ENCODE measurements at places on chromosomes 11 and 22.
A peak's percentile ranks its signal among the peaks of the same experiment; 100 is the strongest.

DNA sequence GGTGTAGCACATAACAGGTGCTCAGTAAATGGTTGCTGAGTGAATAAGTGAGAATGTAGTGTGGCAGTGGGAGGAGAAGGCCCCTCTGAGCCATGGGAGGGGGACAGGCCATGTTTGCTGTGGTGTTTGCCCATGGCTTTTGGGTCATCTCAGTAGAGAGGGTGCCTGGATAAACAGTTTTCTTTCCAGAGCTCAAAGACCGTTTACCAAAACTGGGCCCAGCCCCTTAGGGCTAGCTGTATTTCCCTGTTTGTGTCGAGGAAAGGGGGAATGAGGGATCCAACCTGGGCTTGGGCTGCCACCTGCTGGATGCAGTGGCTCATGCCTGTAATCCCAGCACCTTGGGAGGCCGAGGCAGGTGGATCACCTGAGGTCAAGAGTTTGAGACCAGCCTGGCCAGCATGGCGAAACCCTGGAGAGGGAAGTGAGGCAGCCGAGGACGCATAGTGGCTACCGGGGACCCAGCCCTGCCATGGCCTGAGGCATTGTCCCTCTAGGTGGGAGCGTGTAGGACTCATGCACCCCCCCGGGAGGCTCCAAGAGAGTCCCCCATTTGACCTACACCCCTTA, 8.7 kb upstream of the LTO1 start:
- DNase-seq, result no peak

- no peak for DNase-seq
Observed at GRCh38 chr11:250274-250673, 13.5 kb downstream of the PSMD13 start.

GRCh38 chr11:44509296-44509695, 56.2 kb upstream of the CD82 start:
- DNase-seq, result no peak

DNA sequence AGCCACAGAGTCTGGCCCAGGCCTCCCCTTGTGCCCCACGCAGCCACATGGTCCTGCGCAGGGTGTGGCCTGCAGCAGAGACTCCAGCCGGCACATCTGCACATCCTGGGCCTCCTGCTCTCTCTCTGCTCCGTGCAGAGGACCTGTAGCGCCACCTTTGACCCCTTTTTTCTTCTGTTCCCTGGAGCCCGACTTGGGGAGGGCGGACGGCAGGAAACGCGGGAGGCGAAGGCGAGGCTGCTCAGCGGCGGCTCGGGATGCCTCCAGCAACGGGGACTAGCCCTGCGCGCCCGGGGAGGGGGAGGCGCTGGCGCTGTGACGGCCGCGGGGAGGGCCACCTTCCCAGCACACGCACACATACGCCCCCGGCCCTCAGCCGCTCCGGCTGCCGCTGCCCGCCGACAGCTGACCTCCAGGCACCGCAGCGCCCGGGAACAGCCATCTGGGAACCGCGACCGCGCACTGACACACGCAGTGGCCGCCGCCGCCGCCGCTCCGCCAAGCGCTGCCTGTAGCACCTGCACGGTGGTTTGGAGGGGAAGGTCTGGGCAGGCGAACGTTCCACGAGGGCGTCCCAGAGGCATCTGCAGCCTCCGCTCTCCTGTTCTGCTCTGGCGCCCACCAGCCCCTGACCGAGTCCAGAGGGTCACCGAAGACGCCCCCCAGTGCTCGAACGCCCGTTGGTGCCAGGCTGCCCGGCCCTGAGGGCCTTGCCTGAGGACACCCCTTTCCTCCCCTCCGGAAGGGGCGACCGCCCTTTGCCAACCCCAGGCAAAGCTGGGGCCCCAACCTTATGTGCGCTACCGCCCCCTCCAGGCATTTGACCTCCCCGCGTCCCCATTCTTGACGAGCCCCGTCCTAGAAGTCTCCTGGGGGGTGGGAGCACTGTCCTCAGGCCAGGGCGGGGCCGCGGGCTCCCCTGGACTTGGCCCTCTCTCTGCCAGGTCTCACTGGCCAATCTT, 16.9 kb upstream of the C22orf42 start:
- DNase-seq, result no peak

DNA sequence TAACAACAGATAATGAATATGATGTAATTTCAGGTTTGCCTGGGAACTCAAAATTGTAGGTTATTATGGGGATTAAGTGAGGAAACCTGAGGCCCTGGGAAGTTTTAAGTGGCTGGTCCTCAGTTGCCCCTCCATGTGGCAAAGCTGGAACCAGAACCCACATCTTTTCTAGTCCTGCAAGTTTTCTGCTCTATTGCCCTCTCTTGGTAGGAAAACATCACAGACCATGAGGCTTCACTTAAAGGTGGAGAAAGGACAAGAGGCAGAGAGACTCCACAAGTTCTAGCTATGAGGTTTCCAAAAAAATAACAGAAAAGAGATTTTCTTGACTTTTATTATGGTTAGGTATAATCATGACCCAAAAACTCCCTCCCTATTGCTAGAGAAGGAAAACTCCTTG, 115.5 kb upstream of the DDI1 start:
- DNase-seq, result no peak

- no peak for DNase-seq
Observed at GRCh38 chr11:101277036-101277435, 147.4 kb upstream of the PGR start.

DNA sequence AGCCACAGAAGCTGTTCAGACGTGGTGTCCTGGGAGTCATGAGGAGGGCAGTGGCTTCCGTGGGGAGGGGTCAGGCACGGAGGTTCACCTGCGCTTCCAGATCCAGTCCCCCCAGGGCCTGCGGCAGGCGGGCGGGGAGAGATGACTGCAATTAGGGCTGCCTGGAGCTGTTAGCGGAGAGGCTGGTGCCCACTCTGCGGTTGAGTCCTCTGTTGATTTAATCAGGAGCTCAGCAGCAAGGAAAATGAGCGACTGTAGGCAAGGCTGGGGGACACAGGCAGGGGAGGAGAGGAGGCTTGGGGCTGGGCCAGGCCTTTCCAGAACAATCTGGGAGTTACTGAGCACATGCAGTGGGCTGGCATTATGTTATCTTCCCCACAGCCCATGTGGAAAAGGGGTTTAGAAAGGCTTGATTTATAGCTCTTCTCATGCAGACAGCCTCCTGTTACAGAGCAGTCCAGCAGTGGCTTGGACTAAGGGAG, 13.1 kb downstream of the PLCB3 start:
- no peak for DNase-seq

- DNase-seq, result no peak
Observed at GRCh38 chr11:106821291-106821690, 197.0 kb downstream of the GUCY1A2 start.

DNA sequence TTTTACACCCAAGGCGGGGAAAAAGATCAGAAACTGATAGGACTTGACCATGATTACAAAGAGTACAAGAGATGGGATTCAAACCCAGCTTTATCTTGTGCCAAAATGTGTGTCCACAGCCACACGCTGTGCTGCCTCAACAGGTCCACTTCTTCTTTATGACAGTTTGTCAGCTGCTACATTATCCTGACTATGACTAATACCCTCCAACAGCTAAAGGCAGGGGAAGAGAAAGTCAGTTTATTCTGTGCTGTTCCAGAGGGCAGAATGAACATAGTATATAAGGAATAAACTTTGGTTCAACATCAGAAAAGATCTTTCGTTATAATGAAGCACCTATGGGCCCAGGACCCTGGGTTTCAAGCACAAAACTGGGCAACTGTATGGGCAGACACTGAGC, 668.2 kb upstream of the TENM4 start:
- DNase-seq, result no peak

DNA sequence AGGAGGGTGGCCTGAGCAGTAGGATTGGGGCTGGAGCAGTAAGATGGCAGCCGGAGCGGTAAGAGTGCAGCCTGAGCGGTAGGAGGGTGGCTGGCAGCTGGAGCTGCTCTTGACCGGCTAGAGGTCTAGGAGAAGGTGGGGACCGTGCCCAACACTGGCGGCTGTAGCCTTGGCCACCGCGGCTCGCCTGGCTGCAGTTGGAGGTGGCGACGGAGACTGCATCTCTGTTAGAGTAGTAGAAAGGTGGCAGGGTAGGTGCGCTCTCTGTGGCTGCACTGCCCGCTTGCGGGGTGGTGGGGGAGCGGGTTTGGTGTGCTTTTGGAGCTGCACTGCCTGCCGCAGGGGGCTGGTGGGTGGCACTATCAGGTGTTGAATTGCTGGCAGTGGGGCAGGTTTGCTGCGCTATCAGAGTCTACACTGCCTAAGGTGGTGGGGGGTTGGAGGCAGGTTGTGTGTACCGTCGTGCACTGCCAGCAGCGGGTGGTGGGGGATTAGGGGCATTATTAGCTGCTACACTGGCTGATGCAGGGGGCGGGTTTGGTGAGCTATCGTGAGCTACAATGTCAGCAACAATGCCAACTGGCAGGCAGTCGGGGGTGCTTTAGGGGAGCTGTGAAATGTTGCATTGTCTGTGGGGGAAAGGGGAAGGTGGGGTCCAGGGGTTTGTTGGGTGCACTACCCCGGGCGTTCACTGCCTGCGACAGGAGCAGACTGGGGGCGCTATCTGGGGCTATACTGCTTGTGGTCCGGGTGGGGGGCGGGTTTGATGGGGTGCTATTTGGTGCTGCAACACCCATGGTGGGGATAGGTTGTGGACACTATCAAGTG, 4461.3 kb upstream of the OR11H1 start:
- DNase-seq, result no peak

DNA sequence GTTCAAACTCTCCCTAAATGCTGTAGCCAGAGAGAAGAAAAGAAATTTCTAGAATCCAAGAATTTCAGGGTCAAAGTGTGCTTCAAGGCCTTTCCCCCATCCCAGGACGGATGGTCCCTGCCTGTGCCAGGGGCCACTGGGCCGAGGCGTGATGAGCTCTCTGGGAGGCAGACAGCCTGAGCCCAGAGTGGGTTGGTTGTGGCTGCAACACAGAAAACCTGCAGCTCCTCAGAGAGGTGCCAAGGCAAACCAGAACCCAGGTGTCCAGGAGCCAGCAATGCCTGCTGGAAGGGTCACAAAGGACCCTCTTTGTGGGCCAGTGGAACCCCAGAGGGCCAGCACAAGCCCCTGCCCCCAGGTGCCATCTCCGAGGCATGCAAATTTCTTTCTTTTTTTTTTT, 2.6 kb upstream of the APOL6 start:
- DNase-seq, result no peak

- DNase-seq, result no peak
Observed at GRCh38 chr11:13917264-13917663, 45.3 kb upstream of the SPON1 start.

DNA sequence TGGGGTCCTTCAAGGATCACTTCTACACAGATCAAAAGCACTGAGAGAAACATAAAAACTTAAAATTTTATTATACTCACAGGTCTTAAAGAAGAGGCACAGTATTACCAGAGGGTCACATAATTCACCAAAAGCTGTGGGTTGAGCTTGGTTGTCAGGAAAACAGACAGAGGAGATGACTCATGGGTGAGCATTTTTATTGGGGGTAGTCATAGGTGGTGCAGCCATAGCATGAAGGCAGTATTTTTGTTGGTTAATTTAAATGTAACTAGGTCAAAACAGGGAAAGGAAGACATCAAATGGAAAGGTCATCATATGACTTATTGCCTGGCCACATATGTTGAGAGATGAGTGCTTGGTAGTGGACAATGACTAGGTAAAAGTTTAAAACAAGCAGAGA, 24.2 kb downstream of the OR5B17 start:
- DNase-seq, result no peak

GRCh38 chr11:112241486-112241885, 15.3 kb downstream of the PTS start:
- no peak for DNase-seq

DNA sequence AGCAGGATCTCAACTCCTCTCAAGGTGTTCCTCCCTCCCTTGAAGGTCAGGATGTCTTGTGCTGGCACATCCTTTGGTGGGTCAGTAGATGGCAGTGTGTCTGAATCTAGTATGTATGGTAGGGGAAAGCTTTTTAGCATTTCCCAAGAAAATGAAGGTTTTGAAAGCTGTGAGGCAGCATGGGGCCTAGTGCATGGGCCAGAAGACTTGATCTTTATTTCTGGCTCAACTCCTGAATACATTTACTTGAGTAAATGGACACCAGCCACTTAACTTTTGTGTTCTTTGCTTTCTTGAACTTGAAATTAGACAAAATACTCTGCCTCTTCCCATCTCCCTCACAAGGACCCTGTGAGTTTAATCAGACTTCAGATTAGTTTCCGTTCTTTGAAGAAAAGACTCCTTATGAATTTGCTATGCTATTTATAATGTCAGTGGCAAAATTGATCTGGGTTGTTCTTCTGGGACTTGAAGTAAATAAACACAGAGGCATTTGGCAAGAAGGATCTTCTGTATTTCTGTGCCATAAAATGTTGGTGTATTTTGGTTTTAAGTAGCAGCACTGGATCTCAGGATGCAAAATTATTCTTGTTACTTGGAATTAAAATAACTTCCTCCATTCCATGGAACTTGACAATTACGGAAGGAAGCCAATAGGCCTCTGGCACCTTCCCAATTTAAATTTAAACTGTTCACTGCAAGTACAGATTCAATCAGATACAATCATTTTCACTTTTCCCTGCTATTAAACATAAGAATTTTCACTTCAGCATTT, 288.8 kb downstream of the CASP12 start:
- no peak for DNase-seq

GRCh38 chr11:10807493-10808234, 1.1 kb downstream of the EIF4G2 start:
- peak; percentile 14 for DNase-seq

- DNase-seq, result no peak
Observed at GRCh38 chr22:36453855-36454378, 27.5 kb downstream of the TXN2 start.

GRCh38 chr11:110807801-110808200, 95.6 kb upstream of the ARHGAP20 start:
- no peak for DNase-seq

GRCh38 chr11:45322111-45322705, 36.1 kb upstream of the SYT13 start:
- no peak for DNase-seq

DNA sequence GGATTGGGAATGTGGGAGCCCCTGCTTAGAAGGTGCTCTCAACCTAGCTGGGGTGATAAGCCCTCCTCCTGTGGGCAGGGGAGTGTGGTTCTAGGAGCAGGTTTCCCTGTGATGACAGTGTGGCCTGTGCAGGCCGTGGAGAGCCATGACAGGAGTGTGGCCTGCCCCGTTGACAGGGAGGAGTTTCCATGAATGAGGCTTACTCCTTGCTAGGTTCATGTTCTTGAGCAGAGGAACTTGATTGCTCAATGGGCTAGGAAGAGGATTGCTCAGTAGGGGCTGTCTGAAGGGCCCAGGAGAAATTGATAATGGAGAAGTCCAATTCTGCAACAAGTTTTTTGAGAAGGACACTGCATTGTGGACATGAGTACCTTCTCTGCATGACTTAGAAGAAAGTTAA, 92.0 kb downstream of the PPP6R3 start:
- DNase-seq, result no peak
